ENCODE measurements at places on chromosomes 4 and X.
A peak's percentile ranks its signal among the peaks of the same experiment; 100 is the strongest.

DNA sequence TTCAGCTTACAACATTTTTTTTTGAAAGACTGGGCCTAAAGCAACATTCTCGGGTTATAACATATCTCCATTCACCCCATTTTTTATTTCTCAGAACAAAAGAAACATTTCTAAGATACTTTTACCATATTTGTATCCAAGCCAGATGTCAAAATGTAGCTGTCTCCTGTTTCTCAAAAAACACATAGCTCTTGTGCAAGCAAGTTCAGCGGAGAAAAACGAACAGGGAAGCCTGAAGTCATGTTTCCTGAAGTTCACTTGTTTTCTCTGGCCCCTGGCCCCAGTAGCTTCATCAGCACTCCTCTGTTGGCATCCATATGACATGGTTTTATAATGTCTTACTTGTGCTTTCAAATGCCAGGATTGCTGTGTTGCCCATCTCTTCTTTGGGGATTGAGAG, 218.2 kb downstream of the BANK1 start:
- no peak overlapping the region for H3K27ac ChIP-seq
- no peak overlapping the region for H3K4me3 ChIP-seq
- DNase-seq = no peak

- H3K4me3 ChIP-seq = no peak overlapping the region
- H3K27me3 ChIP-seq = no peaks in the 10 kb centered on the region
- no peaks in the 10 kb centered on the region for H3K36me3 ChIP-seq
- no peak for DNase-seq
- no peaks in the 10 kb centered on the region for H3K4me1 ChIP-seq
- no peak overlapping the region for H3K27ac ChIP-seq
These were observed 1682.7 kb upstream of the AGA start for GRCh38 chr4:179124957-179125356.

DNA sequence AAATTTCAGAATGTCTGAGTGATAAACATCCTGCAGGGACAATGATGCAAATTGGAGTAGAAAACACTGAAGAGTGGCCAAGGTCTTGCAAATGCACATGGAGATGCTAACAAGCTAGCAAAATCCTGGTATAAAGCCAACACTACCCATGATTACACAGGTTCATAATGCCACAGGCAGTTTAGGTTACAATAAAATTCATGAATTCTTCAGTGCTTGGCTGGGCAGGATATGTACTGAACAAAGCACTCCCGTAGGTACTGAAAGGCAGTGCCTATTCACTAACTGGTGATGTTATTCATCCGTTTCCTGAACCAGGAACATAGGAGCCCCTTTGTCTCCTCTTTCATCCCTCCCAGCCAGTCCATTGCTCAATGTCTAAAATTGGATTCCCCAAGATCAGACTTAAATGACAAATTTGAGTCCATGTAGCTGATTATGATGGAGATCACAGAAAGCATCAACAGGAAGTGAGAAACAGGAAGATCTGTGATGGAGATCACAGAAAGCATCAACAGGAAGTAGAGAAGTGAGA, 244.5 kb downstream of the DMD start:
- no peaks in the 10 kb centered on the region for H3K36me3 ChIP-seq
- DNase-seq = no peak
- no peak overlapping the region for H3K27ac ChIP-seq

- H3K36me3 ChIP-seq = no peaks in the 10 kb centered on the region
- H3K4me1 ChIP-seq = no peaks in the 10 kb centered on the region
- no peak overlapping the region for H3K4me3 ChIP-seq
- DNase-seq = no peak
- no peaks in the 10 kb centered on the region for H3K27me3 ChIP-seq
These were observed 230.7 kb upstream of the STK26 start for GRCh38 chrX:131792356-131792749.

DNA sequence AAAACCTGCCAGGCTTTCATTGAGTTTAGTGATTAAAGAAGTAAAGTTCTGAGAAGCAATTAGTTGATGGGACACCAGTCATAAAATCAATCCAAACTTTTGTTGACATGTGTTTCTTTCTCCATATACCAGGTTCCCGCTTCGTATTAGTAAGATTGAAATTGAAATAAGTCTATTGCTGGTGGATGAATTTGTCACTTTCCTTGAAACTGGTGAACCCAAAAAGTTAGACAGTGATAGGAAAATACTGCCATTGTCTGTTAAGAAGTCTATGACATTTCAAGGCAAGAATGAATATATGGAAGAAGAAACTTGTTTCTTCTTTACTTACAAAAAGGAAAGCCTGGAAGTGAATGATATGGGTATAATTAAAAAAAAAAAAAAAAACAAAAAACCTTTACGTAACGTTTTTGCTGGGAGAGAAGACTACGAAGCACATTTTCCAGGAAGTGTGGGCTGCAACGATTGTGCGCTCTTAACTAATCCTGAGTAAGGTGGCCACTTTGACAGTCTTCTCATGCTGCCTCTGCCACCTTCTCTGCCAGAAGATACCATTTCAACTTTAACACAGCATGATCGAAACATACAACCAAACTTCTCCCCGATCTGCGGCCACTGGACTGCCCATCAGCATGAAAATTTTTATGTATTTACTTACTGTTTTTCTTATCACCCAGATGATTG, at the start of gene CD40LG:
TSS of gene CD40LG (plus strand) at position 482 of the 684 bp plus-strand sequence. CDS start at position 573, 91 bp downstream.
- H3K27ac ChIP-seq = no peak within 1 kb of the TSS
- no peaks in the 10 kb centered on the region for H3K27me3 ChIP-seq
- no peak for DNase-seq
- H3K36me3 ChIP-seq = no peaks in the 10 kb centered on the region
- H3K4me3 ChIP-seq = no peak within 1 kb of the TSS

GRCh38 chr4:158770671-158771070, 1.8 kb downstream of the FNIP2 start:
- no peaks in the 10 kb centered on the region for H3K36me3 ChIP-seq
- DNase-seq = no peak
- H3K27me3 ChIP-seq = no peaks in the 10 kb centered on the region
- H3K4me3 ChIP-seq = peak overlapping the region; percentile 68
- H3K27ac ChIP-seq = peak overlapping the region; percentile 94

GRCh38 chr4:146648461-146648783, 9.7 kb downstream of the POU4F2 start:
- DNase-seq = no peak
- H3K4me3 ChIP-seq = no peak overlapping the region
- no peak overlapping the region for H3K27ac ChIP-seq
- peaks cover 6% of the 10 kb centered on the region for H3K4me1 ChIP-seq
- H3K36me3 ChIP-seq = no peaks in the 10 kb centered on the region
- no peaks in the 10 kb centered on the region for H3K27me3 ChIP-seq

- DNase-seq = no peak
- no peaks in the 10 kb centered on the region for H3K27me3 ChIP-seq
- no peak overlapping the region for H3K27ac ChIP-seq
These were observed 175.6 kb downstream of the SNCA start for GRCh38 chr4:89661173-89661899.

- no peak for DNase-seq
- no peak overlapping the region for H3K27ac ChIP-seq
- H3K27me3 ChIP-seq = no peaks in the 10 kb centered on the region
- no peak overlapping the region for H3K4me3 ChIP-seq
- no peaks in the 10 kb centered on the region for H3K36me3 ChIP-seq
These were observed 66.9 kb downstream of the STOX2 start for GRCh38 chr4:183971929-183972490.

DNA sequence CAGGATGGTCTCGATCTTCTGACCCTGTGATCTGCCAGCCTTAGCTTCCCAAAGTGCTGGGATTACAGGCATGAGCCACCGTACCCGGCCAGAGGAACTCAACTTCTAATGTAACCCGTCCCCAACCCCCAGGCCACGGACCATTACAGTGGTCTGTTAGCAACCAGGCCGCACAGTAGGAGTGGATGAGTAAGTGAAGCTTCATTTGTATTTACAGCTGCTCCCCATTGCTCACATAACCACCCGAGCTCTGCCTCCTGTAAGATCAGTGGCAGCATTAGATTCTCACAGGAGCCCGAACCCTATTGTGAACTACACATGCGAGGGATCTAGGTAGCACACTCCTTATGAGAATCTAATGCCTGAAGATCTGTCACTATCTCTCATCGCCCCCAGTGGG, 119.6 kb downstream of the SHROOM3 start:
- no peak for DNase-seq
- H3K27me3 ChIP-seq = no peaks in the 10 kb centered on the region
- no peaks in the 10 kb centered on the region for H3K36me3 ChIP-seq
- no peak overlapping the region for H3K4me3 ChIP-seq
- no peak overlapping the region for H3K27ac ChIP-seq
- H3K4me1 ChIP-seq = peaks cover 11% of the 10 kb centered on the region

DNA sequence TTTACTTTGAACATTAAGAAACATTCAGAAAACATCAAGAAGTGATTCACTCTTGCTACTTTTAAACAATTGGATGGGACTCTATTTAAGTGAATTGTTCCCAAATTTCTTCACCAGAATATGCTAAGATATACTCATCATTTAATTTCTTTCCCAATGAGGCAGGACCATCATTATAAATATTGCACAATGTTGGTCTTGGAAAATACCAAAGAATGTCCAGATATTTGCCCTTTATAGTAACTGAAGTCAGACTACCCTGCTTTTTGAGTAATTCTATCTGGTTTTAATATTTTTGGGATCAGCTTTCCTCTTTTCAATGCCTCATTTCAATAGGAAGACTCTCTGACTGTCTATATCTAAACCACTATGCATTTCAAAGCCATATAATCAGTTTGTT, 129.4 kb upstream of the TENM3 start:
- H3K4me1 ChIP-seq = no peaks in the 10 kb centered on the region
- no peak overlapping the region for H3K27ac ChIP-seq
- no peaks in the 10 kb centered on the region for H3K27me3 ChIP-seq

DNA sequence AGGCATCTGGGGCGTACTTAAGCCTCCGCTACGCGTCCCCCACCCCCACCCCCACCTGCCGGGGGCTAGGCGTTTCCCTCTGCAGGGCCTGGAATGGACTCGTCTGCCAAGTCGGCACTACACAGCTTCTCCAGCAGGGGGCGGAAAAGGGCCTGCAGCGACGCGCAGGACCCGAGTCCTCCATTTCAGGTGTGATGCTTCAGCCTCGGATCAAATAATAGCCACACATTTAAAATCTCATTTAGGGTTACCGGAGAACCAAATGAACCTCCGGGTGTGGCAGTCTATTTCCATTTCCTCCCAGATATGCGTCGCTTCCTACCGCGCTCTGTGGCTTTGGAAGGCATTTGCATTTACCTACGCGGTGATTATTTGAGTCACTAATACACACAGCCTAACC, 2.9 kb downstream of the PAK3 start:
- H3K4me3 ChIP-seq = no peak overlapping the region
- no peaks in the 10 kb centered on the region for H3K27me3 ChIP-seq
- peak overlapping the region; percentile 42 for H3K27ac ChIP-seq
- peaks cover 21% of the 10 kb centered on the region for H3K4me1 ChIP-seq
- no peaks in the 10 kb centered on the region for H3K36me3 ChIP-seq

GRCh38 chr4:162938738-162939485, 227.8 kb downstream of the NAF1 start:
- H3K27ac ChIP-seq = no peak overlapping the region
- no peaks in the 10 kb centered on the region for H3K4me1 ChIP-seq
- DNase-seq = no peak
- no peaks in the 10 kb centered on the region for H3K27me3 ChIP-seq

- H3K36me3 ChIP-seq = no peaks in the 10 kb centered on the region
- H3K4me1 ChIP-seq = no peaks in the 10 kb centered on the region
- H3K4me3 ChIP-seq = no peak overlapping the region
- no peak for DNase-seq
- H3K27me3 ChIP-seq = no peaks in the 10 kb centered on the region
- H3K27ac ChIP-seq = no peak overlapping the region
These were observed 205.6 kb upstream of the S100G start for GRCh38 chrX:16444353-16444752.

DNA sequence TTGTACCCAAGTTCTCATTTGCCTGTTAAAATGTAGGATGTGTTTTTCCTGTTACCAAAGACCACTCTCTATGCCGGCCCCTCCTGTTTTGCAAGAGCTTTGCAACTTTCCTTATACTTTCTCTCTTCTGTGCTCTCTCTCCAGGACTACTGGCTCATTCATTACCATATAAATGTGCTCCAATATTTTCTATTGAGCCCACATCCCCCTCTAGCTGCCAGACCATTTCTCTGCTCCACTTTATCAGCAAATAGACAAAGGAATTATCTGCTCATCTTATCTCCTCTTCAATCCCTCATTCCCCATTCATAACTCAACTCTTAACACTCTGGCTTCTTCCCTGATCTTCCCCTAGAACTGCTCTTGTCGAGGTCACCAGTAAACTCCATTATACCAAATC, 33.6 kb downstream of the RPGR start:
- no peaks in the 10 kb centered on the region for H3K27me3 ChIP-seq
- no peak overlapping the region for H3K27ac ChIP-seq

GRCh38 chrX:154751669-154752271, 893 bp upstream of the GAB3 start:
- no peak overlapping the region for H3K27ac ChIP-seq
- no peaks in the 10 kb centered on the region for H3K36me3 ChIP-seq
- no peaks in the 10 kb centered on the region for H3K27me3 ChIP-seq
- DNase-seq = no peak
- no peak overlapping the region for H3K4me3 ChIP-seq
- peaks cover 3% of the 10 kb centered on the region for H3K4me1 ChIP-seq

- peaks cover 13% of the 10 kb centered on the region for H3K4me1 ChIP-seq
- no peak overlapping the region for H3K4me3 ChIP-seq
- no peak overlapping the region for H3K27ac ChIP-seq
- H3K27me3 ChIP-seq = no peaks in the 10 kb centered on the region
These were observed 92.7 kb upstream of the IL15 start for GRCh38 chr4:141543706-141544105.

GRCh38 chr4:143329985-143330384, 6.7 kb upstream of the GAB1 start:
- H3K4me3 ChIP-seq = no peak overlapping the region
- no peak for DNase-seq
- no peak overlapping the region for H3K27ac ChIP-seq
- H3K4me1 ChIP-seq = no peaks in the 10 kb centered on the region

GRCh38 chrX:107747596-107748161, 27.9 kb downstream of the TSC22D3 start:
- DNase-seq = no peak
- H3K4me1 ChIP-seq = no peaks in the 10 kb centered on the region
- H3K36me3 ChIP-seq = no peaks in the 10 kb centered on the region
- H3K27me3 ChIP-seq = no peaks in the 10 kb centered on the region

GRCh38 chr4:121684016-121684415, 12.8 kb downstream of the ANXA5 start:
- DNase-seq = no peak
- no peaks in the 10 kb centered on the region for H3K27me3 ChIP-seq
- peaks cover 61% of the 10 kb centered on the region for H3K36me3 ChIP-seq
- peaks cover 6% of the 10 kb centered on the region for H3K4me1 ChIP-seq
- no peak overlapping the region for H3K27ac ChIP-seq

GRCh38 chr4:90996813-90997212, 869.6 kb downstream of the CCSER1 start:
- H3K27ac ChIP-seq = no peak overlapping the region
- no peak overlapping the region for H3K4me3 ChIP-seq
- no peaks in the 10 kb centered on the region for H3K36me3 ChIP-seq
- no peaks in the 10 kb centered on the region for H3K4me1 ChIP-seq

DNA sequence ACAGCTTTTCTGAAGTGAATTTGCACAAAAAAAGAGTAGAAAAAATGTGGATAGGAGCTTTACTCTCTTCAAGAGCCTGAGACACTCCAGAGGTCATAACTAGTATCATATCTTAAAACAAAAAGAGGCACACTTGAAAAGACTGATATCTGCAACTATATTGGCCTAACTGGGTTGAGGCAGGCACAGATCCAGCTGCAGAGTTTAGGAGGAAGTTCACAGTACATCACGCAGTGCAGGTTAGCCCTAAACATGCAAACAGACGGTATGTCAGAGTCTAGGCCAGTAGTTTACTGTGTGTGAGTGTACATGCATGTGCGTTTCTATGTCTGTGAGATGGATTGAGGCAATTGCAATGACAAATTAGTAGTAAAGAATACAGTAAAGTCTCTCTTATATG, 24.2 kb upstream of the CT47A1 start:
- H3K4me1 ChIP-seq = no peaks in the 10 kb centered on the region
- no peaks in the 10 kb centered on the region for H3K36me3 ChIP-seq
- H3K27me3 ChIP-seq = no peaks in the 10 kb centered on the region
- no peak overlapping the region for H3K27ac ChIP-seq
- H3K4me3 ChIP-seq = no peak overlapping the region

Measured in tibial artery (tissue), 4 donors.